HuH-7.5 (cell line): ENCODE measurements at places on chromosomes 1 and 21.

- DNase-seq, result peak; percentile 29
Observed at GRCh38 chr1:217048104-217048707, 325.0 kb upstream of the ESRRG start.

DNA sequence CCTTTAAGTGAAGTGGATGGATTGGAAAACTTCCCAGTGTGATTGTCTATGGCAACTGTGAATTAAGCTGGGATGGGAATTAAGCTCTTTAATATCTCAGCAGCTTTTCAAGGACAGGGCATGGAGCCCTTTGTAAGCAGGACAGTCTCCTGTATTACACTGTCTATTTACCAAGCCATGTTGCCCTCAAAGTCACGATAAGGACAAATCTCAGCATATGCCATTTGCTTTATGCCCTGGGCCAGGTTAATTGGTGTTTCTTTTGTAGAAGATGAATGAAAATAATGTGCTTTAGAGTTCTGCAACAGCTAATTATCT is 17.6 kb downstream of the UTP25 start:
- DNase-seq, result no peak

- no peak for DNase-seq
Observed at GRCh38 chr1:206002160-206002559, 1.0 kb downstream of the RAB7B start.

GRCh38 chr1:216908126-216908525 is 184.9 kb upstream of the ESRRG start:
- DNase-seq, result no peak

- peak; percentile 59 for DNase-seq
Observed at GRCh38 chr1:16204634-16205333, 7.7 kb downstream of the ARHGEF19 start.

DNA sequence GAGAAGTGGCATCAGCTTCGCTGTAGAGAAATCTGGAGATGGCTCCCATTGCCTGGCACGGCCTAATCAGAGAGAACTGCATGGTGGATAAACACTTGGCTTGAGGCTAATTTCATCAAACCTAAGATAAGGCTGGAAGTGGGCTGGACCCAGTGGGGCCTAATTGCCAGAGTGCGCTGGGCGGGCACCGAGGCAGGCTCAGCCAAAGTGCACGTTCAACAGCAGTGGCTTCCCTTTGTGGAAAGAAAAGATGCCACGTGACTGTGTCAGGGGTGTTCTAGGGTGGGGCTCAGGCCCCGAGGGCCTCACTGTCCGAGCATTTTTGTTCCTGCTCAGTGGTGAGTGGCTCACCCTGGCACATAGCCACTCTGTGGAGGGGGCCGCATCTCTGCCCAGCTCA is 5.8 kb downstream of the PLCH2 start:
- no peak for DNase-seq

- no peak for DNase-seq
Observed at GRCh38 chr1:12184008-12184681, 17.4 kb downstream of the TNFRSF1B start.

DNA sequence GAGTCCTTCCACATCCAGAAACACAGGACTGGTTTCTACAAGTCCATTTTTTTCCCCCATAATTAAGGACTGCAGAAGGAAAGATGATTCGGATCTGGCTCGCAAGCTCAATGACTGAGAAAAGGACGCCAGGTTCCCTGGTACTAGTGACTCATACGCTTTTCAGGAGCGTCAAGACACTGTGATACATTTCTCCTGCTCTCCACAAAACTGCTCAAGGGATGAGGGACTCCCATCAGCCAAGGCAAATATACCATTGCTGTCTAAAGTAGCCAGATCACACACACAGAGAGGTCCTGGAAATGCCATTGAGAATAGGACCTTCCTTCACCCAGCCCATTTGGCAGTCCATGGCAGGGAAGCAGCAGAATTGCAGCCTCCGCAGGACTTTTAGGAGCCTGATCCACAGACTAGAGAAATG is 253.6 kb upstream of the IRF2BP2 start:
- no peak for DNase-seq

DNA sequence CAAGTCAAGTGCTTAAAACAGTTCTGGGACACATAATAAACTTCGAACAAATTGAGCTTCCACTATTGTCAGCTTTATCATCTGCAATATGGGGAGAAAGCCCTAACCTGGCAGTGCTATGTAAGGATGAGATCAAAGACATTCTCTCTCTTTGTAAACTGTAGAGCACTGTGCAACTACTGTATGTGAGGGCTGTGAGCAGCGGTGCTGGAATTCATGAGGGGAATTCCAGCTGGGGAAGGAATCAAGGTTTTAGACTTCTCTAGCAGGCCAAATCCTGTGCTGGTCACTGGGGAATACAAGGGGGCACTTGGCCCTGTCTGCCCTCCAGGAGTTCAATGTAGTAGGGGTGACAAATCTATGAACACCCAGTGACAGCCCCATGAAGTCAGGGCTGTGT is 9.3 kb downstream of the FAM151A start:
- DNase-seq, result no peak

- DNase-seq, result no peak
Observed at GRCh38 chr1:167668108-167668507, 38.1 kb downstream of the RCSD1 start.

DNA sequence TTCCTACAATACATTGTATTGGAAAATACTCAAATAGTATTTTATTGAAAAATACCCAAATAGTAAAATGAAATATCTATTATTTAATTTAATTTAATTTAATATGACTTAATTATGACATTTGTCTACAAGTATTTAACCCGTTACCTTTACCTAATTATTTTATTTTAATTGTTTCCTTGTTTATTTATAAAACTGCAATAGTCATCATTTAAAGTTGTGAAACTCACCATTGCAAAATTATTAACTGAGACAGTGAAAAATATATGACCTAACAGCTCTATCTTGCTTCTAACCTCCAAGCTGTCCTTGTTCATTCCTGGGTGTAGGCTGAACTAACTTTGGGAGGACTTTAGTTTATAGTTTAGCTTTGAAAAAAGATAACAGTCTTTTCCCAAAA is 300.6 kb upstream of the POGK start:
- DNase-seq, result no peak

DNA sequence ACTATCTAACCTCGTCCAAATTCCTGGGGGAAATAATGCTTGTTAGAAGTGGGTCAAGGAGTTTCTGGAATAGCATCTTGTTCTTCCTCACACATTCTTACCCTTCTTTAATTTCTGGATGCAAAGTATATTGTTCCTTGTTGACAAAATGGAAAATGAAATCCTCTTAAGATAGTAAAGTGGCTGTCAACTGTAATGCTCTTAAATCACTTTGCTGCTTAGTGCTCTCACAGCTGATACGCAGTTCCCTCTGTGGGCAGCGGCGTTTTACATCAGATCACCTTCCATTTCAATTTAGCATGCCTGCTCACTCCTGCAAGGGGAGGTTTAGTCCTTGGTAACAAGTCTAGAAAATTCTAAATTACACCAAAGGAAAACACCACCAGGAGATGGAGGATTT is 113.1 kb downstream of the DNM3 start:
- DNase-seq, result no peak

DNA sequence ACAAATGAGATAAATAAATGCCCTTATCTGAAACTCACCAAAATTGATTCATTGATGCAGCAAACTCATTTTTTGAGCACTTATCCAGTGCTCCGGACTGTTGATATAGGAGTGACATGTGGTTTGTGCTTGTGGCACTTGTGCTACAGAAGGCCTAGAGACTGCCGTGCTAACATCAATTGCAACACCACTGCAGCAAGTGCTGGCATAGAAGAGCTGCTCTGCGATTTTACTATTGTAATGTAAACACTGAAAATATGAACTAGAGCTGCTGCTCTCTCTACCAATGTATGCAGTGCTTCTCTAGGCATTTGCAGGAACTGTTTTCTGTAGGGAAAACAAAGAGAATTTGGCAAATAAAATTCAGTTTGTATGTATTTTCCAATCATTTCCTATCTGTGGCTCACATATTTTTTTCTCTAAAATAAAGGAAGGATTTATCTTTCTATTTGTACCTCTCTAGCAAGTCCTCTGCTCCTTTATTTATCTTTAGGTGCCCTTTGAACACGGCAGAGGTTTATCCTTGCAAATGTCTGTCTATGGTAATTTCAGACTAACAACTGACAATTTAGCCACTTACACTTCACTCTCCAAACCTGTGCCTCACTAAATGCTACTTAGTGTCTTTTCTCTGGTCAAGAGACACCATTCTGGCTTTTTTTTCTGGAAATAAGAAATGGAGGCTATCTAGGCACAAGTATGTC is 409.5 kb upstream of the ADGRL2 start:
- DNase-seq, result peak; percentile 8
